ENCODE measurements at places on chromosomes 7 and 10.

- no peak for DNase-seq
Observed at GRCh38 chr7:64182036-64182790, 24.8 kb upstream of the ZNF735 start.

- no peak for DNase-seq
Observed at GRCh38 chr10:48594803-48595538, 9.9 kb downstream of the ARHGAP22 start.

- no peak for DNase-seq
Observed at GRCh38 chr10:79353000-79353406, 5.7 kb downstream of the PPIF start.

- DNase-seq, result no peak
Observed at GRCh38 chr7:134343796-134344195, 27.1 kb upstream of the SLC35B4 start.

GRCh38 chr7:137877027-137877675 lies 30.4 kb upstream of the DGKI start:
- no peak for DNase-seq

- no peak for DNase-seq
Observed at GRCh38 chr10:29692121-29692539, 57.4 kb upstream of the SVIL start.

GRCh38 chr10:86366033-86366901 lies at the start of gene GRID1:
Gene GRID1 (minus strand): TSS chr10:86366795.
- no peak for DNase-seq

DNA sequence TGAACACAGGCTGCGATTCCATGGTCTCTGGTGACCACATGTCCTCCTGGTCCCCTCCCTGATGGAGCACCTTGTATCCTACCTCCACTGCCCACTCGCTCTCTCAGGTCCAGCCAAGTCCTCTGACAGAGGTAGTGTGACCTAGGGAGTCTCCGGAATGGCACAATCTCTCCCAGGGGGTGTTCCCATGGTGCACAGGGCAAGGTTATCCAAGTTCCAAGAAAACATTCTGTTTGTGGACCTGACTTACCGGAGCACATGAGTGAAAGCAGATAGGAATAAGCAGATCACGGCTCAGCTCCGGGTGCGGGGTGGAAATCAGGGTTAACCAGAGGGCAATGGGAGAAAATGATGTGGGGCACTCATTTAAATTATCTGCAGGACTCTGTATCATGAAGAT lies 45.8 kb upstream of the INSIG1 start:
- no peak for DNase-seq

DNA sequence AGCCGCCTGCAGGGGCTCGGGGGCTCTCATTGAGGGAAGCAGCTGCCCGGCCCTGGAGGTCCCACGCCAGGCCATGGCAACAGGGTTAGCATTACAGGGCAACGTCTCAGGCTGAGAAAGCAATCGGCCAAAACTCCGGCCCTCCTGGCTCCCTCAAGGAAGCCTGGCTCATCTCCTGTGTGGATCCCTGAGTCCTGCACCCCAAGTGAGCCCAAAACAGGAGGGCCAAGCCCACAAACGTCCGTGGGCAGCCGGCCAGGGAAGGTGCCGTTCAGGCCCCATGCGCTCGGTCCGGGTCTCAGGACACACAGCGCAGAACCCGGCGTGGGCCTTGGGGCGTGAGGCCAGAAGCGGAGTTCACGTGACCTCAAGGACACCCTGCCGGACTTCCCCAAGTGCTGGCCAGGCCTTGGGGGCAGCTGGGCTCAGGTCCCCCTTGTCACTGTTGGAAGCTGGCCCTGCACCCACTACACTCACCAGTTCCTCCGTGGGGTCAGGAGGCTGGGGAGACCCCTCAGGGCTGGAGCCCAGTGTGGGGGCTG lies 8.0 kb upstream of the PWWP2B start:
- DNase-seq, result no peak

DNA sequence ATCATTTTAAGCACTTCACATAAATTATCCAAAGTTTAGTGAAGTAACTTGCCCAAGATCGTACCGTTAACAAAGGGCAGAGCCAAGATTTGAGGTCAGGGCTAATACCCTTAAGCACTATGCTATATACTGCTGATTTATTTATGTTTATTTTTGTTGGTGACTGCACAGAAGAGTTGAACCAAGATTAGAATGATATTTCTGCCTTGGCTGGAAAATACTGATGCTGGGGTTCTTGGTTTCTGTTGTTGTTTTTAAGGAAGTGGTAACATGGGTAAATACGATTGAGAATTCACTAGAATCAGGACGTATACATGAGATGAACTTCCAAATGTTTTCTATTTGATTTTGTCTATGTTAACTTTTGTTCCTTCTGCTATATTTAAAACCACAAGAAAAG lies 9.3 kb downstream of the ADD3 start:
- no peak for DNase-seq

GRCh38 chr10:133224076-133224475 lies 5.9 kb upstream of the UTF1 start:
- DNase-seq, result no peak

GRCh38 chr10:82922755-82923154 lies 1047.8 kb downstream of the NRG3 start:
- DNase-seq, result no peak

DNA sequence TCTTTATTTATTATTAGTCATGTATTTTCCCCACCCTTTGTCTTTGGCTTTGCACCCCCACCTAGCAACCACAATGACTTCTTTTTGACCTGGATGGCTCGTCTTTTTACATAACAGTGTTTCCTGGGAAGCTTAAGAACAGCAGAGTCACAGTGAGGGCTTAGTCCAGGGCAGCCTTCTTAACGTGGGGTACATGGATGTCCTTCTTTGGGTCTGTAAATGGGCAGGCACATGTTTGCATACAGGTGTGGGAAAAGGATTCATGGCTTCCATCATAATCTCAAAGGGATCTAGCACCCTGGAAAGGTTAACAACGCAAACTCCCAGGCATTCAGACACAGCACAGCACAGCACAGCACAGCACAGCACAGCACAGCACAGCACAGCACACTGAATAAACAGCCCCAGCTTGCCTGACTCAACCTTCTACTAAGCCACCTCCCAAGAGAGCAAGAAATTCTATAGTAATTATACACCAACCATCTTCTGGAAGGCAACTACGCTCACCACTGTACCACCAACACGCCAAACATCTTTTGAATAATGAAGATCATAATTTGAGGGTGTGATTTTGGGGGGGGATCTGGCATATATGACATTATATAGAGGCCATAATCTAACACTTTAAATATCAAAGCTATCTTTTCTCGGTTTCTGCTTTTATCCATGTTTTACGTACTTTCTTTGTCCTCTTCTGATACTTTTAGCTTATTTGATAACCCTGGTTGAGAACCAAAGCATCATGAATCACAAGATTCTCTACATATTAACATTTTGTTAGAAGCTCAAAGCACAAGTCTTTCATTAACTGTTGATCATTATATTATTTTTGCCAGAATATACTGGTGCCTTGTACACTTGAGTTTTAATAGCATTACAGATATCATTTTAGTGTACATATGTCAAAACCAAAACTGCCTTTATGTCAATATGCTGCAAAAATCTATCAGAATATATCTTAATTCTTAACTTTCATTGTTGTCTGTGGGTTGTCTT lies 177.2 kb upstream of the KLF14 start:
- no peak for DNase-seq

- no peak for DNase-seq
Observed at GRCh38 chr10:131027256-131027655, 284.3 kb downstream of the TCERG1L start.

DNA sequence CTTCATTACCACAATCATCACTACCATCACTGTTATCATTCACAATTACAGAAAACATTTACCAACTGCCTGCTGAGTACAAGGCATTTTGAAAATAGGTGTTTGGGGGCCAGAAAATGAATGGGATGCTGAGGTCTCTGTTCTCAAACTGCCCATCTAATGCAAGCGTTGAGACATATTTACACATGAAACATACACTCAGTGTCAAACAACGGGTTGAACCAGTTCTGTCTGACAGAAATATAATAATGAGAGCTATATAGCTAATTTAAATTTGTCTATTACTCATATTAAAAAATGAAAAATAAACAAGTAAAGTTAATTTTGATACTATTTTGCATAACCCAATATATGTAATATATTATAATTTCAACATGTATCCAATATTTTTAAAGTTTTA lies 303.1 kb downstream of the KCNMA1 start:
- no peak for DNase-seq

- no peak for DNase-seq
Observed at GRCh38 chr7:95845007-95845406, 72.7 kb downstream of the DYNC1I1 start.

GRCh38 chr10:93435621-93436397 lies 46.3 kb downstream of the MYOF start:
- DNase-seq, result no peak

DNA sequence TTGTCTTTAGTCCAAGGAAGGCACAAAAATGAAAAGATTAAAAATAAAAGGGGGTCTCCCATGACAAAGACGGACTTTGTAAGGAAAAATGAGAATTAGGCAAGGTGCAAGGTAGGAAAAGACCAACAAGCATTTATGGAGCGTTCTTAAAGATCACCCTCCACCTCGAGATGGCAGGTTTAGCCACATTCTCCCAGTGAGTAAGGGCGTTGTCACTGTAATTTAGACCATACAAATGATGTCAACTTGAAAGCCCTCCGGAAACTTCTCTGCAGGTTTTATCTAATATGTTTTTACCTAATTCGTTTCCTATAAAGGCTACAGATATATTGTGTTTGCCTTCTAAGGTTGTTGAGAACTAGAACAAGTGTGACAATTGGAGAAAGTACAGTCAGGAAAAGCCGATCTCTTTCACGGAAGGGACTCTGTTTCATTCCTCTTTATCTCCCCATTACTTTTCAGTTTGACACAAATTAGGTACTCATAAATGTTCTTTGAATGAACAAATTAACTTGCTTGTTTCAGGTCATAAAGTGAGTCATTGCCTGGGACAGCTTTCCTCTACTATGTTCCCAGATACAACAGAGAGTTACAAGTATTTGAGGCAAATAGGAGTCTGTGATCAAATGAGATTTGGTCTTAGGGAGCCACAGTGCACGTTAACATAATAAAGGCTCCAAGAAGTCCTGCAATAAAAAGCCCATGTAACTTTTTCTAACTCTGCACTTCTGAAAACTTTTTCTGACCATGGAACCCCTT lies 102.6 kb upstream of the HABP2 start:
- DNase-seq, result no peak

DNA sequence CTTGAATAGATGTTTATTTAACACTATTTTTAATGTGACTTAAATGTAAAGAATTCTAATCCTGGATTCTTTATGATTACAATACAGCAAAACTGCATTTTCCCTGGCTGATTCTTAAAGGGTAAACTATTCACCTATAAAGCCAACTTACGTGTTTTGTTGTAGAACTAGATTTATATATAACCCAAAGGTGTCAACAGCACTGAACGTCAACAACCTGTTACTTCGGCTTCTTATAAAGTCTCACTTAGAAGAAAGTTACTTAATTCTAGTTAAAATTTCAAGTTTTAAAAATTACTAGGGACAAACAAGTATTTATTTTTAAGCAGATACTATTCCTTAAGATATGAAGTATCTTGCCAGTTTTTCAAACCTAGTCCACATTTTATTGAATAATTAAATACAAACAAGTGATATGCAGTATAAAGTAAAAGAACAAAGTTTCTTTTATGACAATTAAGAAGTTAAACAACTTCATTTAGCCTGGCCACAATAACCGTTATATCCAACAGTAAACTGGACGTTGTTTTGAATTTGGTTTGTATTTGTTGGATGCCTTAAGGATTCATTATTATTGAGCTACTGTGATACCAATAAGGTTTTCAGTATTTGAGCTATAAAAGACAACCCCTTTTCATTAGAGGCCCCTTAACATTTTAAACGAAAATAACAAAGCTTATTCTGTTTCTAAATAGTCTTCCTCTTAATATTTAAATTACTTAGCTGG lies 83.1 kb downstream of the SNX10 start:
- DNase-seq, result no peak

GRCh38 chr7:154372011-154372601 lies 319.9 kb downstream of the DPP6 start:
- no peak for DNase-seq

DNA sequence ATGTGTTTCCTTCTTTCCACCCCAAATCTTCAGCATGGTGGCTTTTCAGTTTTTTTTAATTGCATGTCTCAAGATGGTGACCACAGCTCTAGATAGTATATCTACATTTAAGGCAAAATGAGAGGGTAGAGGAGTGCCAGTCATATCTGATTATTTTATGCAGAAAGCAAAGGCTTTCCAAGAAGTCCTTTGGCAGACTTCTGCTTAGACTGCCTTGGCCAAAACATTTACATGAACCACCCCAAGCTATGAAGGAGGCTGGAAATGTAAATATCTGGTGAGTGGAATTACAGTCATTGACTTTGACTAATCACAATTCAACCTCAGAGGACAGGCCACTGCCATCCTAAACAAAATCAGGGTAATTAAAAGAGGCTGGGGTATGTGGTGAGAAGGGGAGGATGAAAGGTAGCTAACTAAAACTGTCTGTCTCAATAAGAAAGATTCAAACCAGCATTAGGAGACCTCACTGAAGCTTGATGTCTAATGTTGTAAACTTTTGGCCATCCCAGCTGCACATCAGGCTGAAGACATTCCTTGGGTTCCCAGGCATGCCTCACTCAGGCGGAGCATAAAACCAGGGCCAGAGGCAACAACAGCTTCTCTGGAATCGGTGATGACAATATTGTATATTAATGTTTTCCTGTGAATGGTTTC lies 53.4 kb downstream of the PPP1R3C start:
- no peak for DNase-seq

- no peak for DNase-seq
Observed at GRCh38 chr10:35185260-35186034, 58.8 kb downstream of the CREM start.

GRCh38 chr10:100786591-100786990 lies 41.2 kb downstream of the PAX2 start:
- no peak for DNase-seq

- no peak for DNase-seq
Observed at GRCh38 chr10:17051851-17052250, 77.8 kb downstream of the CUBN start.

GRCh38 chr7:159210581-159211235 lies 66.0 kb upstream of the VIPR2 start:
- DNase-seq, result no peak

DNA sequence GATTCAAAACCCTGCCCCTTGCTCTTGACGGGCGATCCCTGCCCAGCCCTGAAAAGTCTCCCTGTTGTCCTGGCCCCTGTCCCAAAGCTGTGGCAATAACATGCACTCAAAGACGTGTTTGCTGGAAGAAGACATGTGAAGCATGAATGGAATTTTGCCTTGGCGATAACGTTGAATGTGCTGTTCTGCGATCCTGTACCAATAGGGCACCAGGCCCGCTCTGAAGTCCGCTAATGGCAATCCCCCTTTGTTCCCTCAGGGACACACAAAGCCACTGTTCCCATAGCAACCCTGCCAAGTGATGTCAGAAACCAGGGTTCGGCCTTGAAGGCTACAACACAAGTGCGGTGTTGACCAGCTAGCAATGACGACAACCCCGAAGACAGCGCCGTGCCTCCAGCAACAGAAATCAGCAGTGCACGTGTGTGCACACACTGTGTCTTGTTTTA lies 284.6 kb downstream of the KLF6 start:
- no peak for DNase-seq

- no peak for DNase-seq
Observed at GRCh38 chr10:94223702-94224370, 138.9 kb downstream of the NOC3L start.
